ENCODE measurements at places on chromosomes 13 and 19.

DNA sequence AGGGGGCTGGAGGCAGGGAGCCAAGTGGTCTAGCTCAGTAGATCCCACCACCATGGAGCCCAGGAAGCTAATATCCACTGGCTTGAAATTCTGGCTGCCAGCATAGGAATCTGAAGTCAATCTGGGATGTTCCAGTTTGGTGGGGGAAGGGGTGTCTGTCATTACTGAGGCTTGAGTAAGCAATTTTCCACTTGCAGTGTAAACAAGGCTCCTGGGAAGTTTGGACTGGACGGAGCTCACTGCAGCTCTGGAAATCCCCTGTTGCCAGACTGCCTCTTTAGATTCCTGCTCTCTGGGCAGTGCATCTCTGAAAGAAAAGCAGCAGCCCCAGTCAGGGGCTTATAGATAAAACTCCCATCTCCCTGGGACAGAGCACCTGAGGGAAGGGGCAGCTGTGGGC lies 349.2 kb upstream of the KLHL1 start:
- no peak for DNase-seq

GRCh38 chr19:10228920-10229319 lies 2.2 kb downstream of the S1PR2 start:
- no peak for DNase-seq

DNA sequence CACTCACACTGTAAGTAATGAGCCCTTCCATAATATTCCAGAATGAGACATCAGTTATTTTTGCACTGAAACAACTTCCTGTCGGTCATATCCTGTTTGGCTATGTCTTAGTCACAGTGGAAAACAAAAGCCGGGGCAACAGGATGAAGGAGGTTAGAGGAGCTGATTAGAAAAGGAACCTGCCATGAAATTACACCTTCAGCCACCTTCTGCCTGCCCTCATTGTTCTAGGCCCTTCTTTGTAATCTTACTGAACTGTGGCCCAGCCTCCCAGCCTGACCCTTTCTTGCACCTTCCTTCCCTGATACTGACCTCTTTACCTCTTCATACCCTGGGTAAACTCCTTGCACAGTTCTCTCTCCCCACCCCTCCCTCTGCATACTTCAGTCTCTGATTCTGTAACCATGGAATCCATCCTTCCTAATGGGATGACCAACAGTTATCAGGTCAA lies 67.3 kb downstream of the DOCK9 start:
- DNase-seq = no peak

GRCh38 chr19:48784527-48784926 lies 26.3 kb downstream of the BCAT2 start:
- no peak for DNase-seq

DNA sequence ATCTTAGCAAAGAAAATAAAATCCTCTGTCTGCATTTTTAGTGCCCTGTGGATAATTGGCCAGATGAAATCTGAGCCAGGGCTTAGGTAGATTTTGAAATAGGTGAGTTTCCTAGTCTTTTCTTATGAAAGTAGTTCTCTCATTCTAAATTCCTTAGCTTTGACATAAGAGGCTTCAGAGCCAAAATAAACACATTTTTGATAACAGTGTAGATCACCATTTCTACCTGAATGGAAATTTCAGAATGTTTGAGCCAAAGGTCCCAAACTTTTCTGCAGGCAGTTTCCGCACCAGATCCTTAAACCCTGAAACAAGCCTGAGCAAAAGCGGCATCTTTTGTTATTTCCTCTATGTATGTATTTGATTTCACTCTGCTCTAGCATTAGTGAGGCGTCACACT lies 551.2 kb downstream of the EFNB2 start:
- DNase-seq = no peak

GRCh38 chr13:113560645-113561416 lies 23.7 kb upstream of the TFDP1 start:
- DNase-seq = no peak

GRCh38 chr19:42558450-42559150 lies 30.3 kb upstream of the CEACAM1 start:
- no peak for DNase-seq

GRCh38 chr19:8973501-8974091 lies 36.6 kb downstream of the MUC16 start:
- no peak for DNase-seq

DNA sequence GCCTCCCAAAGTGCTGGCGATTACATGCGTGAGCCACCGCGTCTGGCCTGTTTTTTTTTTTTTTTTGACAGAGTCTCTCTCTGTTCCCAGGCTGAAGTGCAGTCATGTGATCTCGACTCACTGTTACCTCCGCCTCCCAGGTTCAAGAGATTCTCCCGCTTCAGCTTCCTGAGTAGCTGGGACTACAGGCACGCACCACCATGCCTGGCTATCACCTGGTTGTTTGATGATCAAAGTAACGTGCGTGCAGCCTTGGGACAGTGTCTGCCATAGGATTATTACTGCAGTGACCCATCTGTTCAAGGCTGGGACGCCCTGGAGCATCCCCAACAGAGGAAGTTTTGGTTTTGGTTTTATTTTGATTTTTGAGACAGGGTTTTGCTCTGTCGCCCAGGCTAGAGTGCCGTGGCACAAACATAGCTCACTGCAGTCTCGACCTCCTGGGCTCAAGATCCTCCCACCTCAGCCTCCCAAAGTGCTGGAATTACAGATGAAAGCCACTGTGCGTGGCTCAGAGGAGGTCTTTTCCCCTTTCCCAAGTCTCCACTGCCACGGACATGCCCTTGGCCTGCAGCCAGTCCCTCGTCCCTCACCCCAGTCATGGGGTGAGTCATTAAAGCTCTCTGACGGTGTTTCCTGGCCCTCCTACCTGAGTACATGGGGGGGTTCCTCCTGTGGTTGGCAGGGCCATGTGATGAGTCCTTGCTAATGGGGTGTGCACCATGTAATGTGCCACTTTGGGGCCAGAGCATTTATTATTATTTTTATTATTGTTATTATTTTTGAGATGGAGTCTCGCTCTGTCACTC lies 65.6 kb downstream of the IER2 start:
- DNase-seq = no peak

DNA sequence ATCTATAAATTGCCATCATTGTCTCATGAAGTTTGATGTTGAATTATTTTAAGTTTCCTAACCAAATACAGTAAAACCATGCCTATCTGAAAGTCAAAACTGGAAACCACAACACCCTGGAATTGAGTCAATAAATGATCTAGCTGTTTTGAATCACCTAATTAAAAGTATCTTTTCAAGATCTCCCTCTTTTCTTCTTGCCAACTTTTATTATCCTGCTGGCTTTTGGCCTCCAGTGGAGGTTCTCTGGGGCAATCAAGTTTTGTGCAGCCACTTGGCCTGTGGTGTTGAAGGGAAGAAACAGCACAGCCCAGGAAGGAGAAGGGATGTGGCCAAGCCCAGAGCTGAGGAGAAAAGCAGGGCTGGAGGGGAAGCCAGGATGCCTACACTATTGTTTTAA lies 255.4 kb downstream of the COG6 start:
- DNase-seq = no peak

DNA sequence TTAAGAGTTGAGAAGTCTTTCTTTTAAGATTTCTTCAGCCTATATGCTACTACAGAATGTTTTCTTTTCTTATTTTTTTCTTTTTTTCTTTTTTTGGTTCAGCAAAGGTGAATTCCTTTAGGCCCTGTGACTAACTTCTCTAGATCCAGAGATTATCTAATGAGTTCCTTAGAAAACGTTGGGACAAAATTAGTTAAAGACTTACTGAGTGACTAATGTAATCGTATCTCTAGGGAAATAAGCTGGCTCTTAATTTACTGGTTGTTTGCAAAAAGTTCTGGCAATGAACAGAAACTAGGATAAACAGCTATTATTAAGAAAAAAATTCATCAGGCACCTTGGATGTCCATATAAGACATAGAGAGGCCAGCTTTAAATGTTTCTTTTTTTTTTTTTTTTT lies 30.7 kb upstream of the CSNK1A1L start:
- no peak for DNase-seq

GRCh38 chr19:30229525-30230174 lies 142.5 kb upstream of the ZNF536 start:
- no peak for DNase-seq

DNA sequence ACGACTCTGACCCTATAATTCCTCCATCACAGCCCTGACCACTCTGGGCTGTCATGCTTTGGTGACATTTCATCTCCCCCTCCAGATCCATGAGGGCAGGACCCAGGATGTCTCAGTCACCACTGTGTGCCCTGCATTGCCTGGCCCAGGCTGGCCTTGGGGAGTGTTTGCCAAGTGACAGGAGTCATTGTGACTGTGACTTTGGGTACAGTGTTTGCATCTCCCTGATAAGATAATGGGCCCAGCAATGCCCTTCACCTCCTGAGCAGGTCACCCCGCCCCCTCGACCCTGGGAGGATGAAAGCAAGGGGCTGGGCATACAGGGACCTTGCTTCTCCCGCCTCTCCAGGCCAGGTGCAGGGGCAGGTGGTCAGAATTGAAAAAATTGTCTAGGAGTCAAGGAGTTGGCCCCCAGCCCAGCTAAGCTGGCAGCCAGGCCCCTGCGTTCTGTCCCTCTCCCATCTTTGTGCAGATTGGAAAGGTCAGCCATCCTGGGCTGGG lies 5.9 kb upstream of the ATP4A start:
- DNase-seq = no peak

DNA sequence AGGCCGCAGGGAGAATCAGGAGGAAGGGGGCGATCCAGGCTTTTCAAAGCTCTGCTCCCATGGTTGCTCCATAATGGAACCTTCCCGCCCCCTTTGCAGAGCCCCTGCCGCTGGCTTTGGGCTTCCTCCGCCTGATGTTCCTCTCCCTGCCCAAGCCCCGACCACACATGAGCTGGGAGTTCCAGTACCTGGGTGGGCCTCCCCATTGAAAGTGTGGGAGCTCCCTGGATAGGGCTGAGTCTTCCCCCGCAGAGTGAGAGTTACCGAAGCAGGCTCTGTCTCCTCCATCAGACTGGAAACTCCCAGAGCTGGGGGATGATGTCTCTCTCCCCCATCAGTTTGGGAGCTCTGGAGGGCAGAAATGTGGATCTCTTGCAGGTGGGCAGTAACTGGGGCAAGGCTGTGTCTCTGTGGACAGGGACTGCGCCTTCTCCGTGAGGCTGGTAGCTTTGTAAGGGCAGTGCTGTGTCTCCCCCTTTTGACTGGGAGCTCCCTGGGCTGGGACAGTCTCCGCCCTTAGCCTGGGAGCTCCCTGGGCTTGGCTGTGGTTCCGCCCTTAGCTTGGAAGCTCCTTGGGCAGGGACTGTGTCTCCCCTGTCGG lies 722 bp downstream of the DCAF15 start:
- no peak for DNase-seq

GRCh38 chr19:5738423-5738822 lies 18.0 kb downstream of the CATSPERD start:
- DNase-seq = no peak

DNA sequence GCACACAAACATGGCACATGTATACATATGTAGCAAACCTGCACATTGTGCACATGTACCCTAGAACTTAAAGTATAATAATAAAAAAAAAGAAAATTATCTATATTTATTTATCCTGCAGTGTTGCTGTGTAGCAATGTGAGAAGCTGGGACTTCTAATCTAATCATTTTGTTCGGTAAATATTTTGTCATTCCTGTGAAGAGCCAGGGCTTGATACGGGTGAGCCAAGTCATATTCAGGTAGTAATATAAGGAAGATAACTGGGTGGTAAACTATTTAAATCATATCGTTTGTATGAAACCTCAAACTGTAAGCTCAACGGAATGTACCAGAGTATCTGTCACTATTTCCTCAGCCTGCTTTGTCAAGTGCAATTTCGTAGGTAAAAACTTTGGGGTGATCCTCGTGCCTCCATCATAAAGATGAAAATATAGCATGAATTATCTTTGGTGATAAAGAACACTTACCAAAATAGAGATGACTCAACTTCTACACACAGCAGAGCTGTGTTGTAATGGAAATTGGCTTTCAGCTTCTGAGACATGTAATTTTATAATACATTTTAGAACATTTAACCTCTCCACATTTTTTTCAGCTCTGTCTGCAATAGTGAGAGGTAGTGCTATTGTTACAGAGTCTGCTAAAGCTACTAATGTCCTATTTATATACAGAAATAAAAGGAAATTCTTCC lies 92.9 kb downstream of the PCDH9 start:
- DNase-seq = no peak

- no peak for DNase-seq
Measured at GRCh38 chr19:5424192-5424973, 30.8 kb upstream of the ZNRF4 start.

GRCh38 chr13:49287995-49288394 lies 40.3 kb downstream of the CDADC1 start:
- DNase-seq = no peak

- no peak for DNase-seq
Measured at GRCh38 chr13:76245211-76245610, 609.1 kb downstream of the LMO7 start.

GRCh38 chr19:35483089-35483488 lies 7.2 kb downstream of the KRTDAP start:
- DNase-seq = no peak

DNA sequence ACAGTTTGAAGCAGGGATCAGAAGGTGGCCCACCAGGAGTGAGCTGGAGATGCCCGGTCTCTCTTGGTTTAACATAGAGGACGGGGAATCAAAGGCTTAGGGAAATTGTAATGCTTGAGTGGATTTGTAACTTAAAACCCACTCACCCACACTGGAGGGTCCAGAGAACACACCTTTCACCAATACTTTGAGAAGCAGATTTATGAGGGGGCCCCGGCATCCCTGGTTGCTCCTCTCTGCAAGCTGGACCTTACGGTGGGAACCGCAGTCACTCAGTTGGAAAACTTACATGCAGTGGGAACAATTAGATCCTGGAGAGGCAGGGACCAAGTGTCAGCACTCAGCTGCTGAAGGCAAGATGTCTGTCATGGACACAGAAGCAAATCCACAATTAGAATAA lies 20.5 kb downstream of the PPP5C start:
- no peak for DNase-seq

DNA sequence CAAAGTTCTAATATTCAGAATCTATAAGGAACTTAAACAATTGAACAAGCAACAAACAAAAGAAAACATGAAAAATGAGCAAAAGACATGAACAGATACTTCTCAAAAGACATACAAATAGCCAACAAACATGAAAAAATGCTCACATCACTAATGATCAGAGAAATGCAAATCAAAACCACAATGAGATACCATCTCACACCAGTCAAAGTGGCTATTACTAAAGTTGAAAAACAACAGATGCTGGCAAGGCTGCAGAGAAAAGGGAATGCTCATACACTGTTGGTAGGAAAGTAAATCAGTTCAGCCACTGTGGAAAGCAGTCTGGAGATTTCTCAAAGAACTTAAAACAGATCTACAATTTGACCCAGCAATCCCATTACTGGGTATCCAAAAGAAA lies 74.3 kb downstream of the CRYL1 start:
- DNase-seq = no peak

DNA sequence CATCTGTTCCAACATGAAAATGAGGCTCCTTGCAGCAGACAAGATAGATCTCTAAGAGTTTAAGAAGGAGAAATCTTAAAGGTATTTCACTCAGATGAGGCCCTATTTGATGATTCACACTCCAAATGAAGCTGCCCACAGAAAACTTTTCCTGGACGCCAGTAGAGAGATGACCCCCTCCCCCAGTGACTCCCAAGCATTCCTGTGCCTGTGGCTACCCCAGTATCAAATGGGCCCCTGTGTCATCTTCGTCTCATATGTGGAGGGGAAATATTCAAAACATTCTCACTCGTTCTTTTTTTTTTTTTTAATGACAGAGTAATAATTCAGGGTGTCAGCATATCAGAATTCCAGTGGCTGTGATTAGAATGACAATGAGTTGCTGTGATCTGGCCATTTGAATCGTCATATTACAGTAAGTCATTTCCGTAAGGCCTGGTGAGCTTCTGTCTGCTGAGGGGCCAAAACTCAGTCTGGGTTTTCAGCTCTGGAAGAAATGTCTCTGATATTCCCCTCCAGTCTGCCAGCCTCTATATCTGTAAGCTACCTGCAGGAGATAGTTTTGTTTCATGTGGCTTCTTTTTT lies 194.7 kb downstream of the URI1 start:
- no peak for DNase-seq

All from T1000 (cell line).